GM06990 (cell line): ENCODE measurements at places on chromosomes 5 and 9.

DNA sequence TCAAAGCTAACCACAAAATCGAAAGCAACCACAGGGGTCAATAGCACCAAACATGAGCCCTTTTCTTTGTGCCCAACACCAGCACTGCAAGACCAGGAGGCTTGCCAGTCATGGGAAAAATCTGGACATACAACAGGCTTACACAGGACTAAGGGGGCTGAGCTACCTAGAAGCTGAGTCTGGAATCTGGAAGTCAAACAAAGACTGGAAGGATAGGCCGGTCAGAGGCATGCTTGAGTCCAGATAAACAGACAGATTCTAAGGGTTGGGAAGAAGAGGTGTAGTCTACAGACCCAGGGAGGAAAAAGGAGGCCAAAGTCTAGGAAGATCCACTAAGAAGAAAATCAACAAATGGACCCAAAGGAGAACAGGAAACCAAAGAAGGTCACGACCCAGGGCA is 73.3 kb downstream of the MYO10 start:
- DNase-seq: no peak

DNA sequence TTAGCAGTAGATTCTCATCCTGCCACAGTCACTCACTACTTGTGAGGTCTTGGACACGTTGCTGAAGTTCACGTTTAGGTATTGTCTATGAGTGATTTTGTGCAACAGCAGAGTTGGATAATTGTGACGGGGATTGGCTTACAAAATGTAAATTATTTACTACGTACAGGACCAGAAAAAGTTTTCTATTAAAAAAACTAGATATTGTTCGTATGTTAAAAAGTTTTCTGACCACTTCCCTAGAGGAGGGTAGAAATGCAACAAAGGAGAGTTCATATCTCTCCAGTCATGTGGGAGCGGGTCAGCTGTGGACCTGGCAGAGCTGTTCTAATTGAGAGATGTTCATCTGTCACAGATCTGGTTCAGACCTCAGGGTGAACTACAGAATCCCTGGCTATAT is 976.1 kb upstream of the NUDT12 start:
- no peak for DNase-seq

DNA sequence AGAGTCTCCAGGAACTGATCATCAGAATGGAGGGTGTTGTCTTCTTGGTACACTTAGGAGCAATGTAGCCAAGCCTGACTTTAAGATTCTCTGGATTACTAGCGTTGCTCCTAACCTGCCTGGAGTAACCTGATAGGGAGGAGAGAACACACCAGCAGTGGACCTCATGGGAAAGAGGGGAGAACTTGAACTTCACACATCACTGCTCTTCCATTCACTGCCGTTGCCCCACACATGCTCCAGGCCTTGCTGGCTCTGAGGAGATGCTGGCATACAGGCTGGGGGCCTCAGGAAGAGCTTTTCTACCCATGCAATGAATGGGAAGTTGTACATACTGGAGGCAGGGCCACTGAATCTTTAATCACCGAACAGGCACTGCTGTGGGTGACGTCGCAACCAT is 60.3 kb upstream of the ADAMTS16 start:
- DNase-seq: no peak

GRCh38 chr9:18692268-18692667 is 218.3 kb downstream of the ADAMTSL1 start:
- peak; percentile 24 for DNase-seq

DNA sequence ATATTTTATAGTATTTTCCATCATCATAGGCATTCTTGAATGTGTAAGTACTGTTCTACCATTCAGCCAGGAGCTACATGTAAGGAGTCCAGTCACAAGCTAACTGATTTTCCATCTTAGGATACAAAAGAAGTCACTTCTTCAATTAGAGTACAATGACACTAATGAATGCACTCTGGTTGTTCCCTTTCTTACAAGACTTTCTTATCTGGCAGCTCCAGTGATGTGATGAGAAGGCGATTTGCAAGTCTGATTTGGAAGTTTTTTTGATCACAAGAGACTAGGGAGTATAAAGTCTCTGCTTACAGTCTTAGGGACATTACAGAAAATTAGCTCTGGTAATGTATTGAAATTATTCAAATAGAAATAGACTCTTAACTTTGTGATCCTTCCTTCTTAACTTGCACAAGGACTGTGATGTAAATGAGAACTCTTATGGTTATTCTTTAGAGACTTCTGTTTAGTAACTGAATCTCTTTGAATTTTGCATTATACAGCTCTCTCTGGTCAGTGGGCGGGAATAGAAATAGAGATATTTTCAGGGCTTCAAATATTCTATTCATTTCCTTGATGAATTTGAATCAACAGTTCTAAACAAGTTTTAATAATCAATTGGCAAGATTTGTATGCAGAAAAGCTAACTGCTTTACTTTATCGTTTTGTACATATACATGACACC is 130.4 kb upstream of the CDH6 start:
- DNase-seq: no peak

DNA sequence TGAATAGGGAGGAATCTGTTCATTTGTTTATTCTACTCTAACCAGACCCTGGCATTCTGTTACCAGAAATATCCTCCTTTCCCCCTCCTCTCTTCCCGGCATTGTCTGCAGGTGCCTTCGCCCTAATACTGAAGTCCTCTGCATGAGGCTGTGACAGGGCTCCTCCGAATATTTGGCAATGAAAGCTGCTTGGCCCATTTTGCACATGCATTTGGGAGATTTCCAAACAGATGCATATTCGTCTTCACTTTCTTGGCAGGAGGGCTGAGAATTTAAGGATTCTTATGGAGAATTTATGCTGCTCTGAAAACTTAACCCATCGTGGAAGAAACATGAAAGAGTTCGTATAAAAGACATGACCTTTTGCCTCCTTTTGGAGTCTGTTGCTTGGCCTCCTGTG is 484.0 kb downstream of the ZNF608 start:
- no peak for DNase-seq

DNA sequence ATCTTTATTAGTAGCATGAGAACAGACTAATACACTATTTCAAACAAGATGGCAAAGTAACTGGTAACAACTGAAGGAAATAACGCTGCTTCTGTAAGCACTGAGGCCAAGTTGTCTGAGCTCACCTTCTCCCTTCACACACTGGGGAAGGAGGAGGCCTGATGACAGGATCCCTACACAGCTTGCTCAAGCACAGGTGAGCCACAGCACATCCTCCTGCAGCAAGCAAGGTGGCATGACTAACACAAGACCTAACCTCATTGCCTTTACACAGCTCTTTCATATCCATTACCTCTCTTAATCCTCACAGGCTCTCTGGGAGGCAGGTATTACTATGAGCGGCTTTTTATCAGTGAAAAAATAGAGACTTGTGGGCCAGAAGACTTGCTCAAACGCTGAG is 83.3 kb downstream of the ARL15 start:
- no peak for DNase-seq

GRCh38 chr9:99039505-99040182 is 65.3 kb upstream of the TGFBR1 start:
- no peak for DNase-seq

DNA sequence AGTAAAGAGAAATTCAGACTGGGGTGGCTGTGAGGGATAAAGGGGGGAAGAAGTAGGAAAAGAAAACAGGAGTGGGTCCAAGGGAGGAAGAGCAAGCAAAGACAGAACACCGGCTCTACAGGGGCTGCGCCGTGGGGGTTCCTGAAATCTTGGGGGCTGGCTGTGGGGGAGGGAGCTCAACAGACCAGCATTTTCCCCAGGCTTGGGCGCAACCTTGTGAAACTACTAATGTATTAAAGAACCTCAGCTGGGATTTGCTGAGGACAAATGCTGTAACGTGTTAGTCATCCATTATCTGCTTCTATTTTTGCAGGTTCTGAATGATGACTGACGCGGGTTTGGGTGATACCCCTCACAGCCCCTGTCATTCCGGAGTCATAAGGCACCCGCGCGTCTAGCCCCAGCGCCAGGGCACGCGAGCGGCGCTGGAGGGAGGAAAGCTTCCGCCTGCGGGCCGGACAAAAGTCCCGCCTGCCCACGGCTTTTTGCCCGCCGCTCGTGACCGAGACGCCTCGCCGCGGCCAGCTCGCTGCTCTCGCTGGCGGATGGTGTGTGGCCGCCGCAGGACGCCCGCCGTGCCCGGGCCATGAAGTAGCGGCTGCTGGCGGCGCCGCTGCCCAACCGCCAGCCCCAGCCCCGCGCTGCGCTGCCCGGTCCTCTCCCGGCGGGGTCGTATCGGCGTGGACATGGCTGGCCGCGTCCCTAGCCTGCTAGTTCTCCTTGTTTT is 110.6 kb downstream of the PAM start:
- peak; percentile 68 for DNase-seq

DNA sequence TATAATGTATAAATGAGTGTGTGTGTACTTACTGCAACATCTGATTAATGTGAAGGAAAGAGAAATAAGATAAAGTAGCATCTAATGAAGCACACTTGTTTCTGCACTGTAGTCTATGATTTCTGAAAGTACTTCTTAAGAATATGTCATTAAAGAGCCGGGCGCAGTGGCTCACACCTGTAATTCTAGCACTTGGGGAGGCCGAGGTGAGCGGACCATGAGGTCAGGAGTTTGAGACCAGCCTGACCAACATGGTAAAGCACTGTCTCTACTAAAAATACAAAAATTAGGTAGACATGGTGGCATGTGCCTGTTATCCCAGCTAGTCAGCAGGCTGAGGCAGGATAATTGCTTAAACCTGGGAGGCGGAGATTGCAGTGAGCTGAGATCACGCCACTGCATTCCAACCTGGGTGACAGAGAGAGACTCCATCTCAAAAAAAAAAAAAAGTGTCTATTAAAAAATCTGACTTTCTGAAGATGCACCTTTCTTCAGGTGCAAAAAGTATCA is 556.9 kb downstream of the PTPRD start:
- DNase-seq: no peak

DNA sequence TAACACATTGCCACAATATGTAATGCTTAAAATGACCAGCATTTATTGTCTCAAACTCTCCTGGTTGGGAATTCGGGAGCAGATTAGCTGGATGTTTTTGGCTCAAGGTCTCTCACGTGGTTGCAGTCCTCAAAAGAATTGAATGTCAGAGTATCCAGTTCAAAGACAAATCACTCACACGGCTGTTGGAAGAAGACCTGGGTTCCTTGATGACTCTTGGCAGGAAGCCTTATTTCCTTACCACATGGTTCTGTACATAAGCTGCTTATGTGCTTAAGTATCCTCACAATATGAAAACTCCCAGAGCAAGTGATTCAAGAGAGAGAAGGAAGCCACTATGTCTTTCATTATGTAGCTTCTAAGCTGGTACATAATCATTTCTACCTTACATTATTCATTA is 230.3 kb upstream of the PTPRD start:
- no peak for DNase-seq

DNA sequence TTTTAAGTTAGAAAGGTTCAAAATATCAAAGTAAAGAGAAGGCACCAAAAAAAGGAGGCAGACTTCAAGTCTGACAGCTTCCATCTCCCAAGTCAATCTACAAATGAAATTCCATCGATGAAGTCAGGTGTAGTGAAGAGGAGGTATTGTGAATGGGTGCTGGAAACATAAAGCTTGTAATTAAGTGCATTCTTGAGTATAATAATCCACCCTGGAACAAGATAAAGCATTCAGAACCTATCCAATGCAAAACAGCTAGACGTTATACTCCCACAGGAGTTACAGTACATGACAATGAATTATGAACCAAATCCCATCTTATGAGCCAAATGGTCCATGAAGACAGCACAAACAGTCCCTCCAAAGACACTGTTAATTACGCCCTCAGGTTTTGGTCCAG is 22.3 kb downstream of the BNC2 start:
- DNase-seq: no peak

- no peak for DNase-seq
Measured at GRCh38 chr9:116342061-116342460, 188.5 kb downstream of the PAPPA start.

GRCh38 chr5:139116100-139116655 is 82.0 kb downstream of the SIL1 start:
- no peak for DNase-seq

DNA sequence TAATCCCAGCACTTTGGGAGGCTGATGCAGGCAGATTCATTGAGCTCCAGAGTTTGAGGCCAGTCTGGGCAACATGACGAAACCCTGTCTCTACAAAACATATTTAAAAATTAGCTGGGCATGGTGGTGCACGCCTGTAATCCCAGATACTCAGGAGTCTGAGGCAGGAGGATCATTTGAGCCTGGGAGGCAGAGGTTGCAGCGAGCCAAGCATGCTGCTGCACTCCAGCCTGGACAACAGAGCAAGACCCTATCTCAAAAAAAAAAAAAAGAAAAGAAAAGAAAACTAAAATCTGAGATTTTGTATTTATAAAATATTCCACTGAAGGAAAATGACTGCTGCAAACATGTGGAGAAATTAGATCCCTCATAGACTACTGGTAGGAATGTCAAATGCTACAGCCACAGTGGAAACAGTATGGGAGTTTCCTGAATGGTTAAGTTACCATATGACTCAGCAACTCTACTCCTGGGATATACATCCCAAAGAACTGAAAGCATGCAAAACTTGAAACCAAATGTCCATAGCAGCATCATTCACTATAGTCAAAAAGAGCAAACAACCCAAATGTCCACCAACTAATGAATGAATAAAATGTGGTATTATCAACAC is 106.1 kb downstream of the UBAP2 start:
- no peak for DNase-seq

DNA sequence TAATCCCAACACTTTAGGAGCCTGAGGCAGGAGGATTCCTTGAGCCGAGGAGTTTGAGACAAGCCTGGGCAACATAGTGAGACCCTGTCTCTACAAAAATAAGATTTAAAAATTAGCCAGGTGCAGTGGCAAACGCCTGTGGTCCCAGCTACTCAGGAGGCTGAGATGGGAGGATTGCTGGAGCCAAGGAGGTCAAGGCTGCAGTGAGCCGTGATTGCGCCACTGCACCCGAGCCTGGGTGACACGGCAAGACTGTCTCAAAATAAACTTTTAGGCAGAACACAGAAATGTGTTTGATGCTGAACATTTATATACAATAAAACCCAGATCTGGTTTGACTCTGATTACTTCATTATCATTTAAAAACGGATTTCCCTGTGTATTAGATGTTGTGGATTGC is 4.9 kb downstream of the ENTR1 start:
- DNase-seq: no peak

DNA sequence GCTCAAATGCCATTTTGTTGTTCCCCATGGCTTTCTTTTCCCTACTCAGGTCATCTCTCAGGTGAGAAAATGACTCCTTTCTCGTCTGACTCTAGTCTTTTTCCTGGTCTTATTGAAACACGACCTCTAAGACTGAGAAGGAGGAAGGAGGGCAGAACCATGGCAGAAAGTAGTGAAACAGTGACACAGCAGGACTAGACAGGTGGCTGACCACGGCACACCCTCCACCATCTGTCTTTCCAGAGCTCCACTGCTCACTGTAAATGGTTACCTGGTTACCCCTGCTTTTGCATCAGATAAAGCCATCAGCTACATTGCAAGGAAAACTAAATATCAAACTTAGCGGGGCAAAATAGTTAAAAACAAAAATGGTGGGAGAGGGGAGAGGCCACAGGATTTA is 30.9 kb downstream of the NR4A3 start:
- DNase-seq: no peak
